ENCODE measurements at places on chromosomes 3 and 15.

- ATAC-seq, result peak; percentile 94
Observed at GRCh38 chr3:188389711-188390342, 235.9 kb downstream of the LPP start.

DNA sequence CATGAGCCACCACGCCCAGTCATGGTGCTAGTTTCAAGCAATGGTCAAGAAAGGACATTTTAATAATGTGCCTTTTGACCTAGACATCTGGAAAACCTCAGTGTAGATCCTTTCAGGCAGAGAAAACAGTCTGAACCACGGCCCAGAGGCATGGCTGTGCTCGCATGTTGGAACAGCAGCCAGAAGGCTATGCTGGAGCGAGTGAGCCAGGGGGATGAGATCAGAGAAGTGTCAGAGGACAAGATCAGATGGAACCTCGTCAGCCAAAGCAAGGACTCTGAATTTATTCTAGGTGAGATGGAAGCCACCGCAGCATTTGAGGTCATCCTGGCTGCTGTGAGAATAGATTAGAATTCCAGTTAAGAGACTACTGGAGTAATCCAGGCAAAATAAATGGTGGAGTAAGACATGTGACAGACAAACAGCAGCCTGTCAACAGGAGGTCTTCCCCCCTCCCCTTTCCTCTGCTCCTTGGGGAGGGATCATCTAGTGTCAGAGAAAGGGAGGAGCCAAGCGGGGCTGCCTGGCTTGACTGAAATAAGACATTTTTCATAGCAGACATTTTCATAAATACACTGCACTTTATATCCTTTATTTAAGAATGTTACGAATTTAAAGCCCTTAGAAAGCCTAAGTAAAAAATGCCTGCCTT lies 40.4 kb upstream of the ACKR4 start:
- no peak for ATAC-seq

DNA sequence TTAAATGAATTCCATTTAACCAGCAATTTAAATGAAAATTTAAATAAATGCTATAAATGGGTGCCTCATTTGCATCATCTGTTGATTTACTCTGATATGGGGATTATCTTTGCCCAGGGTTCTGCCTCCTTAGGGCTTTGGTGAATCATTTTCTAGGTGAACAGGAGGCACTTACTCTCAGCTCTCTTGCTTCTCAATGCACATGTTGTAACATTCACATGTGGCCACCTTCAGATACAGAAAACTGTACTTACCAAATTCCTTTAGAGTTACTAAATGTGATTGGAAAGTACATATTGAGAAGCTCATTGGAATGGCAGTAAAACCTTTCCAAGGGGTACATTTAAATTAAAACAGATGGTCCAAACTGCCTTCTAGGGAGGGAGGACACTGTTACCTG lies 20.8 kb downstream of the GADL1 start:
- no peak for ATAC-seq

DNA sequence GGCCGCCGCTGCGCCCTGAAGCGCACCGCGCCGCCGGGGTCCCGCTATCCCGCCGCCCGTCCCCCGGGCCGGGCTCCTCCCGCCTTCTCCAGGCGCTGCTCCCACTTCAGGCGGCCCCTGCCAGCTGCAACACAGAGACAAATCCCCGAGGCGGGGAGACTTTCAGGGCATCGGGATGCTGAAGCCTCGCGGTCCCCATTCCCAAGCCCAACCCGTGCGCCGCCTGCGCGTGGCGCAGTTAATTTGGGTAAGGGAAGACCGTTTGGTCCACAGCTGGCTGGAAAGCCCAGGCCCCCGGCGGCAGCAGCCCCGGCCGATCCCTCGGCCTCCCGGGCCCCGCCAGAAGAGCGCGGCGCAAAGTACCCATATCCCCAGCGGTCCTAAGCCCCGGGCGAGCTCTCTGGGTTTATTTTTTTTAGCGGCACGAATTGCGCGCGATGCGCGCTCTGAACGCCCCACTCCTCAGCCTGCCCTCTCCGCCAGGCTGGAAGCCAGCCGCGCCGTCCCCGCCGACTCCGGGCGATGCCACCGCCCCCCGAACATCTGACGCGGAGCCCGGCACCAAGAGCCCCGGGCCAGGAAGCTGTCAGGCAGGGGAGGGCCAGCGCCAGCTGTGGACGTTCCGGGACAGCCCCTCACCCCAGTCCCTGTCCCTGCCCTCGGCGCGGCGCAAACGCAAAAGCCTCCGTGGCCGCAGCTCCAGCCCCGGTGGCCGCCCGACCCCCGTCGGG lies 517 bp downstream of the FBN1 start:
- no peak for ATAC-seq
